ENCODE measurements at places on chromosomes 2 and 18. TPM values are rescaled to one million over a fixed set of nuclear protein-coding genes. Genes with fewer than 3 reads are reported as not detected.

GRCh38 chr2:133483181-133483580 lies 85.1 kb downstream of the NCKAP5 start:
- no peak for DNase-seq

DNA sequence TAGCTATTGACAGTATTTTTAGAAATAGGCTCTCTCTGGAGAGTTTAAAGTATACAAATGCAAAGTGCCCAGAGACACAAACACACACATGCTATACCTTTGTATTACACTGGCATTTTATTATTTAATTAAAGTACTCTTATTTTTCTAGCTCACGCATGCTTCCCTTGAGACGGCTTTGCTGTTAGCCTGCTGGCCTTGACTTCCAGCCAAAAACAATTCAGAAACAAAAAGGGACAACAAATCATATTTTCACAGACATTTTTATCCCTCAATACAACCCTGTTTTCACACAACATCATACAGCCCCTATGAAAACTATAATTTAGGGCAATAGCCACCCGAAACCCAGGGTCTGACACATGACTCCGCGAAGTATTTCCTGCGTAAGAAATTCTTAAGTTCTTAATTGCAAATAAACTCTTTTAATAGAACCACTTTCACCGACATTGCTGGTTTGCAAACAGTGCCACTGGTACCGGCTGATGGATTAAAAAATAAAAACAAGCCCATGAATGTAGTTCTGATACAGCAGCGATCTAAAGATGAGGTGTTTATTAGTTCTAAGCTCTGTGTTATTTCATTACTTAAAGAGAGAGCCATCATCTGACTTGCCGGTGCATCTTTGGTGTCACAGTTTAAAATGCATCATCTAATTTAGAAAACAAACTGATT lies 185.1 kb downstream of the TCF4 start:
- DNase-seq = no peak

DNA sequence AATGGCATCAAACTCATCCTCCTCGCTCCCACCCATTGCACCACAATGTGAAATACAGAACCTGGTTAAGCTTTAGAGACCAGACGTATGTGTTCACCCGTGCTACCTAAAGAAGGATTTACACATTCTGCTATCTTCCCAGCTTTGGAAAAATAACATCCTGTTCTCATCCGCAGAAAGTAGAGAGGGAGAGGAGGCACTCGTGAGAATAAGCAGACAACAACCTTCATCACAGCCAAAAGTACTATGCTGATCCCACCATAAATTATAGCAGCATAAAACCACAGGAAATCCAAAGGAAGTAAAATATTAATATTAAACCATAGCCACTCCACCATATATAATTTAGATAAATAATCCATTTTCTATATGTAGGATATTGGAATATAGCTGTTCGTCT lies 111.7 kb upstream of the NRP2 start:
- no peak for DNase-seq

G6PC2 gene
- not detected for total RNA-seq

GRCh38 chr2:45390861-45391260 lies 220.2 kb downstream of the SRBD1 start:
- no peak for DNase-seq
